ENCODE measurements at places on chromosomes 1 and 21.

GRCh38 chr1:209218981-209219380, 364.5 kb upstream of the CAMK1G start:
- DNase-seq: no peak

GRCh38 chr1:184745929-184746638, 8.6 kb downstream of the EDEM3 start:
- DNase-seq: no peak

- DNase-seq: no peak
Measured at GRCh38 chr1:196091397-196092135, 516.7 kb downstream of the KCNT2 start.

GRCh38 chr1:95252422-95252821, 18.4 kb downstream of the RWDD3 start:
- no peak for DNase-seq

GRCh38 chr1:179208681-179209477, 20.6 kb downstream of the ABL2 start:
- DNase-seq: no peak

GRCh38 chr1:63547621-63548294, 24.4 kb downstream of the EFCAB7 start:
- no peak for DNase-seq

DNA sequence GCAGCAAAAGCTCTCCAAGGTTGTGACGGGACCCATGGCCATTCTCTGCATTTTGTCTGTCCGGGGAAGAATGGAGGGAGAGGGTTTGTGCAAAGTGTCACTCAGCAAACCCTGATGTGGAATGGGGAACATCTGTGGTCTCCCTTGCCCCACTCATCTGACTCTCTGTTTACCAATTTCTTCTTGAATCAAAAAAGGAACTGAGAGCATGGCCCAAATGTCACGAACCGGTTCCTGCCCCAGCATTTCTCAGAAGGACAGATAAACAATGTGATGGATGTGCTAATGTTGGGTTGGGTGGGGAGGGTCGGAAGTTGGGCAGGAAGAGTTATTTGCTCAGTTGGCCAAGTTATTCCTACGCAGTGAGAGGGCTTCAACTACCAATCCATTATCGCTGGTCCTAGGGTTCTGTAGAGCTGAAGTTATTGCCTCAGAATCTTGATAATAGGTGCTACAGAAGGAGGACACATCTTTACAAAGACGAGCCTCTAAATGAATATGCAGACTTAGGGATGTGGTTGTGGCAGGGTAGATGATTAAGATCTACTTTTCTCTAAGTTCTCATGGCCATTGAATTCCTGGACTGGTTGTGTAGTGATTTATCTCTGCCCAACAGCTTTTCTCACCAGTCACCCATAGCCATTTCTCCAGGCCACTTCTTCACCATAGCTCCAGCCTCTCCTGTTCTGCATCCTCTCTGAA, 9.6 kb upstream of the DUSP12 start:
- DNase-seq: no peak

DNA sequence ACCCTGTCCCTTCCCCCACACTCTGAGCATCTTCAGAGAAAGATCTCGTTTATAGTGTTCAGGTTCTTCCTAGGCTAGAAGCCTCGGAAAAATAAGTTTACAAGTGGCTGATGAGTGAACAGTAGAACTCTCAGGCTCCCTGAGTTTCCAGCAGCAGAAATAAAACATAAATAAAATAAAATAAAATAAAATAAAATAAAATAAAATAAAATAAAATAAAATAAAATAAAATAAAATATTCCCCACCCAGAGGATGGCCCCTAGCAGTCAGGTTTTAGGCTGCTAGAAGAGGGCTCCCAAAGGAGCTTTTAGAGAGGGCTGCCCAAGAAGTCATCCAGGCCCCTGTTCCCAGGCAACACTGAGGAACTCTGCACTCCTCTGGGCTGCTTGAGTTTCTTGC, 55.1 kb downstream of the KCNC4 start:
- DNase-seq: no peak

DNA sequence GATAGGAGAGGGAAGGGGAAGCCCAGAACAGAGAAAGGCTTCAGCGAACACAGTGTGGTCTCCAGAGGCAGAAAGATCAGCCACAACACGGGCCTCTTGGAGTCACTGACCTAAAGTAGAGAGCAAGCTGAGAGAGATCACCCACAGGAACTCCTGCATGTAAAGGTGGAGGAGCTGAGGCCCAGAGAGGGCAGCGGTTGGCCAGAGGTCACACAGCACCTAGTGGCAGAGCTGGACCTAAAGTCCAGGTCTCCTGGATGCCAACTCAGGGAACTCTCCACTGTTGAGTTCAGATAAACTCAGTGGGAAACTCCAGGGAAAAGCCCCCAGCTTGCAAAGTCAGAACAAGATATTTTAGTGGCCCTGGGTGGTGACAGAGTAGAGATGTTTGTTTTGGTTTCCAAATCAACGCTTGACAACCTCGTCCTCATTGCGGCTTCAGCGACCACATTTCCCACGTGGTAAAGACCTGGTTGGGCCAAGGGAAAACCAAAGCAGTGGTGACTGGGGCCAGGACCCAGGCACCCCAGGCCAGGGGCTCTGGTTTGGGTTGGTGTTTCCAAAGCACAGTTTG, 4.6 kb downstream of the IFFO2 start:
- DNase-seq: peak; percentile 57

DNA sequence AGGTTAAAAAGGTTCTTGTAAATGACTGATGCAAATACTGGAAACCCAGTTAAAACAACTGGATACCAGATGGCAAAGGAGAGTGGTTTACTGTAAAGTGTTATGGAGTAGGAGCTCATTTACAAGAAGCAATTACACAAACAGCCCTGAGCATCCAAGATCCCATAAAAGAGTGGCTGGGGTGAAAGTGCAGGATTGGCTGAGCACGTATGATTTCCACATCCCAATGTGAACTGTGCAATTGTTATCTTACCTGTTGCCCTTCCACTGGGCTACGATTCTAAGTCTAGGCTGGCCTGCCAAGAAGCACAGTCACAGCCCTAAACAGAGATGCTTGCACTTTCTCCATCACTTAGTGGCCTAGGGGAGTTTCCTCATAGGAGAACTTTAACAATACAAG, 277.6 kb upstream of the RUNX1 start:
- DNase-seq: no peak

DNA sequence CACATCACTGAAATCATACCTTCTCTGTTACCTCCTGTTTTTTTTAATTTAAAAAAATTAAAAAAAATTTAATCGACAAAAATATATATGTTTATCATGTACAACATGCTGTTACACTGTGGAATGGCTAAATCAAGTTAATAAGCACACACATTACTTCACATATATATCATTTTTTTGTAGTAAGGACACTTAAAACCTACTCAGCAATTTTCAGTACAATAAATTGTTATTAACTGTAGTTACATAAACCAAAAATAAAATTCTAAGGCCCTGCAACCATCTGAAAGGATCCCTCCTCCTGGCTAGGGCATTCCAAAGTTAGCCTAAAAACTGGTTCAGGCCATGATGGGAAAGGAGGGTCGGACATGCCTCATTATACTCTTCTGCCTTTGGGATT, 23.6 kb upstream of the COQ8A start:
- DNase-seq: no peak

Data from stimulated activated CD8-positive, alpha-beta memory T cell treated with anti-CD3 and anti-CD28 coated beads, Interleukin-12 subunit alpha, Interleukin-12 subunit beta, amount 100 ng/mL, for 4 hours (primary cell).